H1 (cell line): ENCODE measurements at places on chromosomes 12 and 14.
A peak's percentile ranks its signal among the peaks of the same experiment; 100 is the strongest.

- H3K4me1 ChIP-seq: no peaks in the 10 kb centered on the region
- no peaks in the 10 kb centered on the region for H3K36me3 ChIP-seq
- H3K4me3 ChIP-seq: no peak overlapping the region
- no peaks in the 10 kb centered on the region for H3K27me3 ChIP-seq
- DNase-seq: no peak
Observed at GRCh38 chr12:3670083-3670620, 82.8 kb downstream of the CRACR2A start.

GRCh38 chr14:97219431-97220017 is 422.3 kb downstream of the VRK1 start:
- peak; percentile 50 for DNase-seq
- H3K4me1 ChIP-seq: peaks cover 8% of the 10 kb centered on the region
- H3K4me3 ChIP-seq: peak overlapping the region; percentile 72
- peaks cover 6% of the 10 kb centered on the region; the same call in 1 of the 2 replicates for H3K27me3 ChIP-seq

DNA sequence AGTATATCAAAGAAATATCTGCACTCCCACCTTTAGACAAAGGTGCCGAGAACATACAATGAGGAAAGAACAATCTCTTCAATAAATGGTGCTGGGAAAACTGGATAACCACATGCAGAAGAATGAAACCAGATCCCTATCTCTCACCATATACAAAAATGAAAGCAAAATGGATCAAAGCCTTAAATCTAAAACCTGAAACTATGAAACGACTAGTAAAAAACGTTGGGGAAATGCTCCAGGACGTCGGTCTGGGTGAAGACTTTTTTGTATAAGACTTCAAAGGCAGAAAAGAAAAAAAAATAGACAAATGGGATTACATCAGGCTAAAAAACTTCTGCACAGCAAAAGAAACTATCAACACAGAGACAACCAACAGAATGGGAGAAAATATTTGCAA is 83.8 kb downstream of the PPM1A start:
- H3K27ac ChIP-seq: no peak overlapping the region
- no peak for DNase-seq
- no peaks in the 10 kb centered on the region for H3K36me3 ChIP-seq
- no peaks in the 10 kb centered on the region for H3K27me3 ChIP-seq

- no peak overlapping the region for H3K4me3 ChIP-seq
- H3K27ac ChIP-seq: no peak overlapping the region
- no peaks in the 10 kb centered on the region for H3K36me3 ChIP-seq
- H3K27me3 ChIP-seq: peaks cover 18% of the 10 kb centered on the region
Observed at GRCh38 chr14:23377198-23377550, 328 bp downstream of the CMTM5 start.

GRCh38 chr12:98224584-98225221 is 290.7 kb upstream of the TMPO start:
- H3K4me3 ChIP-seq: no peak overlapping the region
- no peak for DNase-seq
- H3K27me3 ChIP-seq: no peaks in the 10 kb centered on the region

DNA sequence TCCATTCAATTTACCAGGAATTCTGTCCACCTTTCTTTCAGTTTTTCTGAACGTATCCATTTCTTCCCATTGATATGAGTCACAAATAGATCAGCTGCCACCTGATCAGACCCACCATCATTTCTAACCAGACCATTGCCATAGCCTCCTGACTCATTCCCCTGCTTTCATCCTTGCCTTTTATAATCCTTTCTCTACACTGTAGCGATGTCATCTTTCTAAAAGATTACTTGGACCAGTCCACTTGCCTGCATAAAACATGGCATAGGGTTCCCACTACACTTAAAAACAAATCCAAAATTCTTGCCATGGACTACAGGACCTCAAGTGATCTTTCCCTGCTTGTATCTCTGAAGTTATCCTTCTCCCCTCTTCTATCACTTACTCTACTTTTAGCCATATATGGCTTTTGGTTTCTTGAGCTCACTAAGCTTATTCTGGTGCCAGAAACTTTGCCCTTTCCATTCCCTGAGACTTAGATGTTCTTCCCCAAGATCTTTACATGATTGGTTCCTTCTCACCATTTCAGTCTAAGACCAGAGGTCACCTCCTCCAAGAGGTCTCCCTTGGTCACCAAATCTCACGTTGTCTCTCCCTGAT is 149.5 kb upstream of the KRR1 start:
- no peak overlapping the region for H3K4me3 ChIP-seq
- H3K4me1 ChIP-seq: no peaks in the 10 kb centered on the region
- no peaks in the 10 kb centered on the region for H3K27me3 ChIP-seq
- no peaks in the 10 kb centered on the region for H3K36me3 ChIP-seq

DNA sequence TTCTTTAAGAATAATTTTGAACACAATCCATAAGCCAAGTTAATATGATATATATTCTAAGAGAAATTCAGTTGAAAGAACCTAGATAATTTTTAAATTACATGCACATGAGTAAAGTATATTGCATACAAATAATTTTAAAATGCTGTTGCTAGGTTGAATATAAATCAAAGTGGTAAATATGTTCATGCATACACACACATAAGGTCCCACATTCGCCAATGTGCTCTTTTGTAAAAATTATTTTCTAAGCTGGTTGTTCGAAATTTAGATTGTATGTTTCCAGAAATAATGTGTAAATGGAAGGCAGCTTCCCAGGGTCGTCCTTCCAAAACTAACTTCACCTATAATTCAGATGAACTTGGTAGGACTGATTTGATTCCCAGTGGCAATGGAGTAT is 173.7 kb upstream of the CCDC196 start:
- H3K36me3 ChIP-seq: no peaks in the 10 kb centered on the region
- H3K27ac ChIP-seq: no peak overlapping the region
- H3K27me3 ChIP-seq: no peaks in the 10 kb centered on the region
- H3K4me1 ChIP-seq: no peaks in the 10 kb centered on the region
- no peak for DNase-seq
- no peak overlapping the region for H3K4me3 ChIP-seq
